ENCODE measurements at places on chromosomes 16 and 17. TPM values are rescaled to one million over a fixed set of nuclear protein-coding genes. Genes with fewer than 3 reads are reported as not detected.

- no peak for DNase-seq
These were observed 12.8 kb upstream of the HSBP1 start for GRCh38 chr16:83794860-83795554.

- no peak for DNase-seq
These were observed 219.0 kb downstream of the CPPED1 start for GRCh38 chr16:12584488-12585233.

DNA sequence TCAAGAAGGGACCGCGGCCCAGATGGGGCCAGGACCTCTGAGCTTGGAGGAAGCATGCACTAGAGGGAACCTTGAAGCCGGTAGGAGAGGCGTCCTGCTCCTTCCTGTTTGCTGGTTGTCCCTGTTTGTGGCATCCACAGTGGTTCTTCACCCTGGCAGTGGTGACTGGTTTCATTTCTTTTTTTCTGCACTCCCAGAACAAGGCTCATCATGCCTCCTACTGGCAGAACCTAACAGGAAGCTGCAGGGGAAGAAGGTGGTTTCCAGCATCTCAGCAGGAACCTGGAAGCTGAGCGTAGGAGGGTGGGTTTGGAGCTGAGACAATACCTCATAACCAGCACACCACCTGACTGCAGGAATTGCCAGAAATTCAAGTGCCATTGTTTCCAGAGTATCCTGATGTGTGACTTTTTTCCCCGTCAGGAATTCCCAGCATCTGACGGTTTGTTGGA is 5.8 kb downstream of the TMEM231 start:
- DNase-seq, result peak; percentile 71

GRCh38 chr16:31001507-31002249 is 8.8 kb downstream of the STX1B start:
- DNase-seq, result no peak

GRCh38 chr17:34384822-34385605 is 22.0 kb upstream of the CCL1 start:
- no peak for DNase-seq

GRCh38 chr17:14211246-14211645 is 25.4 kb downstream of the CDRT15 start:
- DNase-seq, result no peak

DNA sequence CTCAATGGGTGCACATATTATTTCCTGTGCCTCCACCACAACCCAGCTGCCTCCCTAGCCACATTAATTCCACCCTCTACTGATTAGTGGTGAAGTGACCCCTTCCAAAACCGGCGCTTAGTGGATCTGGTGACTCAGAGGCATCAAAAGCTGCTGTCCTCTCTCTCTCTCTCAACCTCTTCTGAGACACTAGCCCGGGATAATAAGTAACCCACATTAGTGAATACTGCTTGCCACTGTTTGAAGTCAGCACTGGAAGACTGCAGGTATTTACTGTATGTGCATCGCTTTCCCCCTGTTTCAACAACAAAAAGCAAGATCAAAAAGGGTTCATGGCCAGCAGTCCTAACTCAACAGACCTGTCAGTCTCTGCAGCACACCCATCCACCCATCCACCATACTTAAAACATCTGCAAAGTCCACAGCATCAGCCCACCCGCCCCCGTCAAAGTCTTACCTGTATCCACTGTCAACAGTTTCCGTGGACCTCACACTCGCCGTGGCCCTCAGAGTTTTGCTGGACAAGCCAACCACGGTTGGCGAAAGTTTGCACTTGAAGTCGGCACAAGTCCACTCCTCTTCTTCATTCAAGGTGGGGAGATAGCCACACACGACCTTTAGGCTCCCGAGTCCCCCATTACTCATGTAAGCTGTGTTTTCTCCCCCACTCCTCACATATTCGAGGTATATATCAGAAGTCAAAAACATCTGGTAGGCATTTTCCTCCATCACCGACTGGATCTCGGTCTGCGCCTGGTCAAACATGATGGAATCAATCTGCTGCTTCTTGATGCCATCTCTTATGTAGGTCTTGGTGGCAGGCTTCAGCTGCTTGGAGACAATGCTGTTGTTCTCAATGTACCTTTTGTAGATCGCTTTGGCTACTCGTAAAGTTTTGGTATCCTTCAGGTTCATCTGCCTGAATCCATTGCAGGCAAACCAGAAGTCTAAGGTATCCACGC is 3.8 kb downstream of the AXIN2 start:
- no peak for DNase-seq

TBC1D3H gene
- not detected for polyA plus RNA-seq

DNAI2 gene
- polyA plus RNA-seq, result not detected

DNA sequence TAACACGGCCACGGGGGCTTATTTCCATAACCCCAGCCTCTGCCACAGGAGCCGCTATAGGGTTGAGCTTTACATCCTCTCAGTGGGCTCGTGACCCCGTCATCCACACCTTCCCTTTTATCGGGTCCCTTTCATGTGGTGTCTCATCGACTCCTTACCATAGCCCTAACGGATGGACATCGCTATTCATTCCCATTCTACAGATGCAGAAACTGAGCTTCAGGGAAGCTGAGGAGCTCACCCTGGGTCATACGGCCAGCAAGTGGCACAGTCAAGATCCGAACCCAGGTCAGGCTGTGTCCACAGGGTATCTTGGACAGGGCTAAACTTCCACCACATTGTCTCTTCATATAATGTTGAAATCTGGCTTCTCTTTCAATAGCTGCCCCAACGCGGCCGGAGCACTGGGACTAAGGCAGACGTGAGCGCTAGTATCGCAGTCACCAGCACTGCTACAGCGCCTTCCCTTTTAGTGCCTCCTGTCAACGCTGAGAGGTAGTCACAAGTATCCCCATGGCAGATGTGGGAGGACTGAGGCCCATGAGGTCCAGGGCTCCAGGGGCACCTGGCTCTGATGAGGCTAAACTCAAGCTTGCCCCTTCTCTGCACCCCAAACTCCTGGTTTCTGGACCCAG is 50.8 kb downstream of the SOCS1 start:
- DNase-seq, result no peak

RAMP2 gene
- polyA plus RNA-seq, result 82.0 TPM

KCNJ2 gene
- polyA plus RNA-seq, result 24.7 TPM

- DNase-seq, result peak; percentile 60
These were observed at the start of gene SECTM1 for GRCh38 chr17:82333279-82334171. Gene SECTM1 (minus strand): TSS chr17:82333766. CDS start chr17:82327240, 6,526 bp downstream.

FOXN1 gene
- not detected for polyA plus RNA-seq

ST6GALNAC1 gene
- polyA plus RNA-seq, result 4.2 TPM

CBFA2T3 gene
- polyA plus RNA-seq, result 5.5 TPM

- DNase-seq, result no peak
These were observed 158.5 kb upstream of the CACNG5 start for GRCh38 chr17:66676421-66676820.

GRCh38 chr16:68446681-68447652 is 1.3 kb downstream of the SMPD3 start:
- no peak for DNase-seq

DNA sequence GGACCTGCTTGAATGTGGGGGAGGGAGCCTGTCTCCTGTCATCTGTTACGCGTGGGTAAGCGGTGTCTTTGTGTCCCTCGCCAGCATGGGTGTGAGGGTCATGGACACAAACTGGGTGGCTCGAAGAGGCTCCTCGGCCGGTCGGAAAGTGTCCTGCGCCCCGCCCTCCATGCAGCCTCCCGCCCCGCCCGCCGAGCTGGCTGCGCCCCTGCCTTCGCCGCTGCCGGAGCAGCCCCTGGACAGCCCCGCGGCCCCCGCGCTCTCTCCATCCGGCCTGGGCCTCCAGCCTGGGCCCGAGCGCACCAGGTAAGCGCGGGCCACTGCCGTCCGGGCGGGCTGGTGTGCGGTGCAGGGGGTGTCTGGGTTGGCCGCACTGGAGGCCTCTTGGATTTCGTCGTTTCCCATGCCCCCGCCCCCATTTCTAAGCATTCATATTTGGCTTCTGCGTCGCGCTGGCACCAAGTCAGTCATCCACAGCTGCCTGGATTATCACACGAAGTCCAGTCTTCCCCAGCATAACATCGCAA is 43.8 kb downstream of the ELAC2 start:
- no peak for DNase-seq
